ENCODE measurements at places on chromosomes 11 and 22.

GRCh38 chr11:61549662-61550568, 31.0 kb downstream of the SYT7 start:
- DNase-seq, result no peak

- no peak for DNase-seq
Measured at GRCh38 chr11:70057080-70057479, 21.0 kb upstream of the ANO1 start.

- DNase-seq, result no peak
Measured at GRCh38 chr22:20091690-20092476, 11.8 kb downstream of the DGCR8 start.

DNA sequence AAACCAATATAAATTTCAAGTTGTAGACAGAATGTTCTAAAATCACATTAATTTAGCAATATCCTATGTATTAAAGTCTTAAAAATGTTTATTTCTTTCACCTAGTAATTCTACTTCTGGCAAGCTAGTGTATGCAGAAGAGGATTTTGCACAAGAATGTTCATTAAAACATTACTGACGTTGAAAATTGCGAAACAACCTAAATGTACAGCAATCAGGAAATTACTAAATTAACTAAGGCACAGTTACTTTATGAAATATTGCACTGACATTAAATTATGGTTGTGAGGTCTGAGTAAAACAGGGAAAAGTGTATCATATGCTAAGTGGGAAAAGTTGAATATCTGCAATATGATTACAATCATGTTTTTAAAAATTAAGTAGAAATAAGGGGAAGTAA, 4.1 kb downstream of the SLC36A4 start:
- no peak for DNase-seq

DNA sequence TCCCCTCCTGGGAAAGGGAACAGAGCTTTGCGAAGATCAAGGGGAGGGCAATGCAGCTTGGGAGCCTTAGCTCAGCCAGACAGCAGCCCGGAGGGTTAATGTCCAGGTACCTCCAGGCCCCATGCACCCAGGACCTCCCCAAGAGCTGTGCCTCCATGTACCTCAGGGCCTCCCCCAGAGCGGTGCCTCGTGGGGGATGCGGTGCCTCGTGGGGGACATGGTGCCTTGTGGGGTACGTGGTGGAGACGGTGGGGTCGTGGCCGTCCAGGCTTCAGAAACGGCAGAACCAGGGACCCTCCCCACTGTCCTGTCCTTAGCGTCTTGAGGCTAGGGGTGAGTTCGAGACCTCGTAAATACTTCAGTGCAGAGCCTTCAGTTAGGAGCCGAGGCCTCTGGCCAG, 33.2 kb downstream of the BRSK2 start:
- DNase-seq, result no peak

GRCh38 chr22:16717699-16718558, 107.3 kb downstream of the XKR3 start:
- no peak for DNase-seq

- no peak for DNase-seq
Measured at GRCh38 chr11:44651535-44652155, 75.1 kb upstream of the TSPAN18 start.

DNA sequence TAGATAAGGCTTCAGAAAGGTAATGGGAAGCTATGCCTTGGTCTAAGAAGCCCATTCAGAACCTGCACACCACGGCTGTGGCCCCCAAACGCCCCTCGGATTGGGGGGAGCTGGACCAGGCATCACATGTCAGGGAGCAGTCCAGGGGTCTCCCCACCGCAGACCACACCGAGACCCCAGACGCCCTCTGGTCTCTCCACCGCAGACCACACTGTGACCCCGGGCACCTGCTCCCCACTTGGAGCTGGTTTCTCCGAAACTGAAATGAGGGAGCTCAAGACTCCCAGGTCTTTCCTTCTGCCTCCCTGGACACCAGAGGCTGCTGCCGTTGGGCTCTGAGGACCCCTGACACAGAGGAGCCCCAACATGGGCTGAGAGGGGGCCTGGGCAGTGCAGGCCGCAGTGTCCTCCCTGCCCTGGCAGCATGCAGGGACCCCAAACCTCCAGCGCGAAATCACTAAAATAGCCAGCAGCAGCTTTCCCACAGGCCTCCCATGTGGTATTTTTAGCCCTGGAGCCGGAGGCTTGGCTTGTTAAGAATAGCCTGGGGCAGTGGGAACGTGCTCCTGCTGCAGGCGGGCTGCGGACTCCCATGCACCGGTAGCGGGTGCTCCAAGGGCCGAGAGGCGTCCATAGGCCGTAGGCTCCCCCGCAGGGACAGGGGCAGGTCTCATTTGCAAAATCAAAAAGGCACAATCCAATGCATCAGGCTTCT, 7.7 kb downstream of the LINC01488 start:
- no peak for DNase-seq

DNA sequence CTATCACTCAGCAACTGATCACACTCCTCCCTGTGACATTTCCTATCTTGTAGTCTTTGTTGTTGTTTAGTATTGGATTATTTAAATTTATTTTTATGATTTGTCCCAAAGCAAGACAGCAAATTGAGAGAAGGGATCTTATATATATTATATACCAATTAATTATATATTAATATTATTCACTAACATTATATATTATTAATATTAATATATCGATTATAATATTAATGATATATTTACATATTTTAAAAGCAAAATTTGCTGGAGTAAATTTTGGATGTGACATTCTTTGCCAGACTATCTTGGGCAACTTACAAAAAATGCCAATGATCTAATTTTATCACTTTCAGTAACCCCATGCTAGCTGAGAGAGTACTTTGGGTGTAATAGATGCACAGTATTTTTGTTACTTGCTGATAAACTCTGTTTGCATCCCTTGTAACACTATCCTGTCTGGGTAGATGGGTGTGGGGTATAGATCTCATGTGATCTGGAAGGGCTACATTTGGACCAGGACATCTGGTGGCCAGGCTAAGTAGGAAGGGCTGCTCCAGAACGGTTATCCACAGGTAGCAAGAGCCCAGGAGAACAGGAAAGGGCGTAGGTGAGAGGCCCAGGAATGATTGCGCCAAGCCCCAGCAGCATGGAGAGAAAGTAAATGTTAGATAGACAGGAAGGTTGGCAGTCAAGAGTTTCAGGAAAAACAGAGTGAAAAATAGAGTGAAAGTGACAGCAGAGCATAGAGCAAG, 608.6 kb upstream of the KIRREL3 start:
- no peak for DNase-seq

DNA sequence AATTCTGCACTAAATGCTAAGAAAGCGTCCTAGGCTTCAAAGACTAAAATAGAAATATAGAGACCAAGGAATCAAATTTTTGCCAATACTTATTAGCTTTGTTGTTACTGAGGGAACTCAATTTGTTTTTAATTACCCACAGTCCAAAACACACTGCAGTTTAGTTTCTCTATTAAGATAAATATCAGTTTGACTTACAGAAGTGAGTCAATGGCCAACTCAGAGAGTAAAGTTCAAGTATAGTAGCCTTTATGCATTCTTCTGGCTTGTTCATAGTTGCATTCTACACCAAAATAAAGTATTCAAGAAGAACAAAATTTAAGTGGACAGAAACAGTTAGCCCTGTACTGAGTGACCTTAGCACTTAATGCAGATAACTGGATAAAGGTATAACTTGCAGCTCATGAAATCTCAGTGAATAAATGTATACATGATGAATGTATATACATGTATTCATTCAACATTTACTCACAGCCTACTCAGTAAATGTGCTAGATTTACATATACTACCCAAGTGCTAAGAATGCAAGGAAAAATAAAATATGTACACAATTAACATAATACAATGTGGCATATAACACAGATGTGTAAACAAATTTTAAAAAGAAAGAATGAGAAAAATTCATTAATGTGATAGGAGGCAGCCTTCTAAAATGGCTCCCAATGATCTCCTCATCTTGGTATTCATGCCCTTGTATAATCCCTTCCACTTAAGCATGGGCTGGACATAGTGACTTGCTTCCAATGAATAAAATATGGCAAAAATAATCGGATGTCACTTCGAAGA, 9.7 kb upstream of the RNF141 start:
- DNase-seq, result no peak

DNA sequence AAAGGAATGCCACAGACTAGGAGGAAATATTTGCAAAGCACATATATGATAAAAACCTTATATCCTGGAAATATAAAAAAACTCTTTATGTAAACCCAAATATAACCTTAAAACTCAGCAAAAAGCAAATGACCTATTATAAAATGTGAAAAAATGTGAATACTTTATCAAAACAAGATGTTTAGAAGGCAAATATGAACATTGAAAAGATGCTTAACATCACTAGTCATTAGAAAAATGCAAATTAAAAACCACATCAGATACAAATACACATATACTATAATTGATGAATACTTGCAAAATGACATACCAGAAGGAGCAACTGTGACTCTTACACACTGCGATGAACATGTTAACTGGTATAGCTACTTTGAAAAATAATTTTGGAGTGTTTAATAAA, 511.2 kb upstream of the LRRC4C start:
- no peak for DNase-seq

GRCh38 chr22:38753948-38754750, 1.6 kb downstream of the SUN2 start:
- DNase-seq, result no peak

GRCh38 chr22:43839781-43840180, 22.5 kb downstream of the SULT4A1 start:
- DNase-seq, result no peak

All from GM12891 (cell line).